ENCODE measurements at places on chromosomes 1 and 21.

DNA sequence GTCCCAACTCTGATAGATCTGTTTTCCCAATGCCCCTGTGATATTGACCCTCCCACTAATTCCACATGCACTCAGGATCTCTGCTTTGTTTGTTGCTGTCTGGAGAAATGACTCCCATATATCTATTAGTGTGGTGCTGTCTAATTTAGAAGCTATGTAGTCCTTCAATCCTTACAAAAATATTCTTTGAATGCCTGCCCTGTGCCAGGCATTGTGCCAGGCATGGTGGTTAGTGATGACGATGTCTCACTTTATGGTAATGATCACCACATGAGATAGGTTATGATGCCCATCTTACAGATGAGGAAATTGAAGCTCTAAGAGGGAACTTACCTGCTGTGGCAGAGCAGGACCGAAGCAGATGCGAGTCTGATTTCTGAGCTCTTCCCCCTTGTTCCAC, 12.9 kb downstream of the MYOG start:
- no peak for DNase-seq

- no peak for DNase-seq
These were observed 43.9 kb upstream of the TACSTD2 start for GRCh38 chr1:58620926-58621325.

DNA sequence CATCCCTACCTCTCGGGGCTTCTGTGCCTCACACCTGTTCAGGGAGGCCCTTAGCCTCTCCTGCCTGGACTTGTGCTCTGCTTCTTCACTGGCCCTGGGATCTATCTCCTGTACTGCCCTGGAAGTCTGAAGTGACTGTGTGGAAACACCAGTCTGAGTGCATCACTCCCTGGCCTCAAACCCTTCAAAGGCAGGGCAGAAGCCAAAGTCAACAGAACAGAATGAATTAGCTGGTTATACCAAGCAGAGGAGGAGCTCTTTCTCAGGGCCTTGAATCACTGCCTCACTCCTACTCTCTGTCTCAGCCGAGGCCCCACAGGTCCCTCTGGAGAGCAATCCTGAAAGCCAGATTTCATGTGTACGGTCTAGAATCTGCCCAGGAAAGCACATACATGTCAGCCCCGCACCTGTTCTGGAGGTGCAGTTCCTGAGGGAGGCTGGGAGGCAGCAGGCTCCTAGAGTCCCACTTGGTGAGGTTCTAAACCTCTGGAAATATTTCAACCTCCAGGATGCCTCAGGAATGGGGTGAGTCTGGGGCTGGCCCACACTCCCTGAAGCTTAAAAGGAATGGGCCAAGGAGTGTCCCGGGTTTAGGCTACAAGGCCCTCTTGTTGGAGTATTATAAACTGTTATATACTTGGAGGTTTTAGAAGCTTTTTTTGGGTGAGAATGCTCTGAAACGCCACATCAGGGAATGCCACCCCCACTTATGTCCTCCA, 98.3 kb downstream of the ABCA4 start:
- DNase-seq = no peak

DNA sequence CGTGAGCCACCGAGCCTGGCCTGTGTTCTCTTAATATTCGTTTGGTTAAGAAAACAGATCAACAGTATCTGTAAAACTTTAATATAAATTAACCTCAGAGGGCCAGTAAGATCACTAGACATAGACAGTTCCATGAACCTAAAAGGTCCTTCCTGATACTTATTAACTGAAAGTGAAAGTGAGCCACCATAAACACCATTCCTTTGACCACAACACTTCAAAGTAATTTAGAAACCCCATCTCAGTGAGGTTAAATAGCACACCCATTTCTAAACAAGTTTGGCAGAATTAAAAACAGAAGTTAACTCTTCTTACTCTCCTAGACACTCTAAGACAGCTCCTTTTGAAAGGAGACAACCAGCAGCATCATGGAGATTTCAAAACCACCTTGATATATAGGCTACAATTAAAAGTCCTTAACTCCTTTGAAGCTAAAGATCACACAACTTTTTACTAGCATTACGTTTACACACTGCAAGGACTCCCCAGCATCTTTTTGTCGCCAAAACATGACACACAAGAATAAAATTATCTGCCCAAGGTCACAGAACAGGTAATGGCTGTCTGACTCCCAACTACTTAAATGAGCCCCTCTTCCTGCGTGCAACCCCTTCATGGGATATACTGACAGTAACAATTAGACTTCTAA, 2.2 kb downstream of the RNF19B start:
- DNase-seq = no peak

- no peak for DNase-seq
These were observed 331.6 kb upstream of the DUSP10 start for GRCh38 chr1:222073307-222073995.

DNA sequence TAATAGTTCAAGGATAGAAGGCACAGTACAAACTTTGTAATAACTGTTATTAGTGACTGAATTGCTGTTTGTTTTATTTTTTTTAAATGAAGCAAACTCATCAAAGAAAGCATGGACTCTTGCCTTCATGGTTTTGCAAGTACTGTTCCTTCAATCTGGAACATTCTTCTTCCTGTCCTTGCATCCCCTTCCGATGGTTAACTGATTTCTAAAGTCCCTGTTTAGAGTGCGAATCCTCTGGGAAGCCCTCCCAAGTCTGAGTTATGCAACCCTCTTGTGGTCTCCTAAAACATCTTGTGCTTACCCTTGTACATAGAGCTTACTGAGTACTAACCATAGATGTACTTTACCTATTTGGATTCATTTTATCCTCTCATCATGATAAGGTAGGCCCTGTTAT, 52.2 kb upstream of the GCLM start:
- no peak for DNase-seq

- no peak for DNase-seq
These were observed 6.6 kb downstream of the GNG4 start for GRCh38 chr1:235642943-235643371.

DNA sequence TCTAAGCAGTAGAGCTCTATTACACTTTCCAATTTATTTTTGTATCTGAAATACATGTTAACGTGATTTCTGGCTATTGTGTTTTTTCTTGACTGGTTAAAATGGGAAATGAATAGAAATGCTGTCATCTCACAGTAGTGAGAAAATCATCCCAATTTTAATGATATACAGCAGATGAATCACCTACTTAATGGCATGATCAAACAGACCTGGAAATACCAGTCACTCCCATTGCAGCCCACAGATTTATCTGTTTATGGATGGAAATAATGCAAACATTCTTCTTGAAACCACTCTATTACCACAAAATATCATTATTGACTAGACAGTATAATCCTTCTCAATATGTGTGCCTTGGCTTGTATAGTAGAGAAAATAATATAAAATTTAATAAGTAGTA, 497.8 kb upstream of the ADAMTS5 start:
- no peak for DNase-seq

DNA sequence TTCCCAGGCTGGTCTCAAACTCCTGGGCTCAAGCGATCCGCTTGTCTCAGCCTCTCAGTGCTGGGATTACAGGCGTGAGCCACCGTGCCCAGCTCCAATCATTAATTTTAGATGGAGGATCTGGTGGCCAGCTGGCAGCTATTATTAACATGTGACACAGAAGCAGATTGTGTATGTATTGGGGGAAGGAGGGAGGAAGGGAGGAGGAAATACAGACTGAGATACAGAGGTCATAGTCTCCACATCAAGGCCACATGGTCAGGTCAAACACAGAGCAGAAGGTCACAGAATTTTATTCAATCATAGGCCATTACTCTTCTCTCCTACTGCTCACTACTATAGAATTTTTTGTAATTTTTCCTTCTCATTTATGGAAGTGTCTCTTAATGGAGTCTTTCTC, 57.9 kb upstream of the ADORA3 start:
- peak; percentile 65 for DNase-seq

DNA sequence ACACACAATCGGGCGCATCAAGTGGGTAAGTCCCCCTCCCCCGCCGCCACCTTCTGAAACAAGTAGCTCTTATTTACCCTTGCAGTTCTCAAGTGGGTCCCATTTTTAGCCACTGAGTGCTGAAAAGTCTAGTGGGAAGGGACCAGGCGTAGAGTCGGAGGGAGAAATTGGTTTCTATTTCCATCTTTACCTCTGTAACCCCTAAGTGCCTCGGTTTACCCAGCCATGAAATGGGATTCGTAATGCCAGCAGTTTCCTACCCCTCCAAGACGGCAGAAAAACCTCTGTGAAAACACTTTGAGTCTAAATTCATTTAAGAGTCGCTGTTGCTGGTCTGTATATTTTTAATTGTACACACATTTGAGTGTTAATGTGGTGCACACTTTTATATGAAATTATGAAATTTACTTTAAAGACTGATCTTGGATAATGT, 928 bp downstream of the TLCD4 start:
- DNase-seq = no peak

GRCh38 chr1:237012788-237013383, 8.6 kb upstream of the MT1HL1 start:
- DNase-seq = no peak

GRCh38 chr1:154856544-154856943, 13.5 kb downstream of the KCNN3 start:
- DNase-seq = no peak

DNA sequence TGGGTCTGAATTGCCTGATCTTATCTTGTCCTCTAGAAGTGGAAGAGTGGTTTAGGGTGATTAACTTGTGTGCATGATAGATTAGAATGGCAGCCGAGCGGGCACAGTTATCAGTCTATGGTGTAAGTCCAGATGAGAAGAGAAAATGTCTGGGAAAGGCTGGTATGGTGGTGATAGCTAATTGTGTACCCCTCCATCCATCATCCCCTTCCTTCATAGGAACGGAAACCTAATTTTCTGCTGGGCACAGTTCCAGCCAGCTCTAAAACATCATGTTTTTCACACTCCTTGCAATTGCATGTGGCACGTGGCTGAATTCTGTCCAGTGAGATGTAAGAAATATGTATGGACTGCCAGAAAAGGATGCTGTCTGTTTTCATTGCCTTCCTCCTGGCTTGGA, 40.9 kb upstream of the ZP4 start:
- DNase-seq = no peak

DNA sequence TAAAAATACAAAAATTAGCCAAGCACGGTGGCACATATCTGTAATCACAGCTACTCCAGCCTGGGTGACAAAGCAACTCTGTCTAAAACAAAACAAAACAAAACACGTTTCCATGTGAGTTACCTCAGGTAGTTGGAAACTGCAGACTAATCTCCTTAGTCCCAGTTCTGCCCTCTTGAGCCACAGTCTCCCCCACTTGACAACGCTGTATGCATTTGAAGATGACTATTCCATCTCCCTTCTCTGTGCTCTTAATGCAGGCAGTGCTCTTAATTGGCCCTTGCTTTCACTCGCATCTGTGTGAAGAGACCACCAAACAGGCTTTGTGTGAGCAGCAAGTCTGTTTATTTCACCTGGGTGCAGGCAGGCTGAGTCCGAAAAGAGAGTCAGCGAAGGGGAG, 19.6 kb upstream of the DHCR24 start:
- DNase-seq = no peak

- DNase-seq = no peak
These were observed 2.1 kb upstream of the PLA2G2E start for GRCh38 chr1:19925342-19926070.

DNA sequence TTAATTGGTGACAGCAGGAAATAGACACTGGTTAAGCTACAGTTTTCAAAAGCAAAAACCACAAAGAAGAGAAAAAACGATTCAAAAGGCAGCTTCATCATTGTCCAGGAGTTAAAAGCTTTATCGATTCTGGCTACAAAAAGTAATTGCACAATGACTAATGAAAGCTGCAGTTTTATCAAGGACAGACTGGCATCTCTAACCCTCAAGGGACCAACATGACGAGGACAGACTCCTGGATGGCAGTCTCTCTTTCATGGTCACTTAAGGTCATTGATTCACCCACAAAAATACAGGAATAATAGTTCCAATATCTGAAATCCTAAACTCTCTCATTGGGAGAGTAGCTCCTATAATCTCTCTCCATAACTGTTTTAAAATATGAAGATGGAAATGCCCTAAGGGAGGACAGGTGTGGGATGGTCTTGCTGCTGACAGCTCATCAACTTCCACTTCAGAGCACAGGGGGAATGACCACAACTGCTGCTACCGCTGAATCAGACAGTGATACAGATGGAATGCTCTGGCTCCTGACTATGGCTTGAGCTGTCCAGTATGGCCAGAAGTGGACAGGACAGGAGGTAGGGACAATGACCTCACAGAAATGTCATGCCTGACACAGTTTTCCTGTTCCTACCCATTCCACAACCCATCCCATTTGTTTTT, 17.4 kb upstream of the CPLANE2 start:
- no peak for DNase-seq

- DNase-seq = no peak
These were observed 212.7 kb upstream of the ESRRG start for GRCh38 chr1:216935901-216936300.

DNA sequence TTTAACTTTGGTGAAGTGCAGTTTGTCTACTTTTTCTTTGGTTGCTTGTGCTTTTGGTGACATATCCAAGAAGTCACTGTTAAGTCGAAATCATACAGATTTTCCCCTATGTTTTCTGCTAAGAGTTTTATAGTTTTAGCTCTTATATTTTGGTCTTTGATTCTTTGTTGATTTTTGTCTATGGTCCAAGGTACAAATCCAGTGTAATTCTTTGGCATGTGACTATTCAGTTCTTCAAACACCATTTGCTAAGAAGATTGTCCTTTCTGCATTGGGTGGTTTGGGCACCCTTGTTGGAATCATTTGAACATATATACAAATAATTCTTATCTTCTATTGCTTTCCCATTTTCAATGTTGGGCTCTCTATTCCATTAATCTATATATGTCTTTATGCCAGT, 16.2 kb downstream of the HIPK1 start:
- no peak for DNase-seq

DNA sequence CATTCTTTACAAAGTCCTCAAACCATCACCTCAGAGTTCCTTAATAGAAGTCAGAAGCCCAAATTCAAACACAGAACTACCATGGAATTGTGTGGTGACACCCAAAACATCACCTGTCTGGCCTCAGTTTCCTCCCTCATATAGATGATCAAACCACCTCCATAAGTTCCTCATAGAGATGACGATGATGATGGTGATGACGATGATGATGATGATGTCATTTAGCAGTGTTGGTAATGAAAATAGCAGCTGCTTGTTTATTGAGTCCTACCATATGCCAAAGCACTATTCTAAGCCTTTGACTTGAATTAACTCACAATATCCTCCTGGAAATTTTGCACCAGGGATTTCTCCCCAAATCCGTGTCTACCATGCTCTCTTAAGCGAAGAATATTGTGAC, 139.9 kb downstream of the PROX1 start:
- DNase-seq = no peak

DNA sequence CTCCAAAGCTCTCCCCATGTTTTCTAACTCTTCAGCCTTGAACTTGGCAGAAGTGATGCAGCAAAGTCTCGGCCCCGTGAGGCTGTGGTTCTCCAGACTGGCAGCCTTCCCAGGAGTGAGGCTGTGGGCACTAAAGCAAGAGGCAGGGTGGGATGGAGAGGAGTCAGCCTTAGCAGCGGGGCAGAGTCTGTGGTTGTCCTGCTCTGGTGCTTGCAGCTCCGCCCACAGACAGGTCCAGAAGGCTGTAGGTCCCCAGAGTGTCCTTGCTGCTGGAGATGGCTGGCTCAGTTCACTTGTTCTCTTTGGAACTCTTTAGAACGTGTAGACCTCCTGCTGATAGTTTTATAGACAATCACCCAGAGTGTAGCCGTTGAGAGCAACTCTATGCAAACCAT, 142.6 kb downstream of the AJAP1 start:
- DNase-seq = no peak
